ENCODE measurements at places on chromosomes 11 and 22. TPM values are rescaled to one million over a fixed set of nuclear protein-coding genes. Genes with fewer than 3 reads are reported as not detected.

The C1QTNF5 gene
- 17.2 TPM for total RNA-seq

The PTPRCAP gene
- total RNA-seq: 11.0 TPM

The MRGPRX1 gene
- total RNA-seq: not detected

The MPPED2 gene
- total RNA-seq: 6.1 TPM

The GPR83 gene
- not detected for total RNA-seq

The CHRM1 gene
- total RNA-seq: 0.31 TPM

The ANGPTL5 gene
- 0.77 TPM for total RNA-seq

- H3K4me1 ChIP-seq: peaks cover 7% of the 10 kb centered on the region
These were observed 2.1 kb downstream of the CORO1B start for GRCh38 chr11:67441098-67441563.

GRCh38 chr11:47496808-47497207 lies 47.9 kb upstream of the RAPSN start:
- no peak overlapping the region for H3K27ac ChIP-seq
- H3K27me3 ChIP-seq: no peaks in the 10 kb centered on the region
- H3K36me3 ChIP-seq: peaks cover 27% of the 10 kb centered on the region
- no peak for DNase-seq
- H3K4me1 ChIP-seq: peaks cover 4% of the 10 kb centered on the region
- H3K4me3 ChIP-seq: no peak overlapping the region

DNA sequence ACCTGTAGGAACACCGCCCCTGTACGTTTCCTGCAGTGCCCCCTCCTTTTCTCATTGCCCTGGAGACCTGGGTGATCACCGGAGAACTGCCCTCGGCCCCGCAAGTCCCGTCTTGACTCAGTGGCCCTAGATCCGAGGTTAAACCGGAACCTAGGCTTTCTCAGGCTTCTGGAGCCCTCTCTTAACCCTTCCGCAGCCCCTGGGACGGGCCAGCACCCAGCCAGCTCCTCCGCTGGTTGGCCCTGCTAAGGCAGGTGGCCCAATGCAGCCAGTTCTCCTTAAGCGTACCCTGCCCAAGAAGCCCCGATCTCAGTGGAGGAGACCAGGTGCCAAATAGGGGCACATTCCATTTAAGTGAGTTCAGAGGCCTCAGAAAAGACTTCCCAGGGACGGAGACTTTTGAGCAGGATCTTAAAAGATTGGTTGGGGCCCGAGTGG lies 776 bp downstream of the NLRX1 start:
- peaks cover 4% of the 10 kb centered on the region for H3K4me1 ChIP-seq
- peak overlapping the region; percentile 94 for H3K27ac ChIP-seq

DNA sequence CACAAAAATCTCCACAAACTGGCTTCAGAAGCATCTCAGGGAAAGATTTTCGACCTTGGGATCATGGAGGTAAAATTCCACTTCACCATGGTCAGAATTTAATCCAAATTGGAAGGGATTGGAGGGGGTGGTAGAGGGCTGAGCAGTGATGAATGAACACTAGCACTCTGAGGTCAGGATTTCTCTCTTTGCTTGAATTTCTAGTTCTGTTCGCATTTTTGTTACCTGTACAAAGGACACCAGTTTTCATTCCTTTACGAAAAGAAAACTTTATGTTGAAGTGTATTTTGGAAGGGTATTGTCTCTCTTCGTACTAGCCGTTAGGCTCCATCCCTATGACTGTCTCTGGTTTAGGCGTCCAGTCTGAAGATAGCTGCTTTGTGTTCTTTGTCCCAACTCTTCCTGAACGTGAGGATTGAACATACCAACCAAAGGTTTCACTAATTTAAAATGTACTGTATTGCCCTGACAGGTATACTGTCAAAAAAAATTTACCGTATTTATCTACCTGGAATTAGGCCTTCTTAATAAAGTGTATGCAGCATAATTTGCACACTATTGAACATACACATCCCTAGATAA lies 772 bp downstream of the GRAP2 start:
- no peaks in the 10 kb centered on the region for H3K27me3 ChIP-seq
- H3K4me3 ChIP-seq: no peak overlapping the region
- no peaks in the 10 kb centered on the region for H3K36me3 ChIP-seq

DNA sequence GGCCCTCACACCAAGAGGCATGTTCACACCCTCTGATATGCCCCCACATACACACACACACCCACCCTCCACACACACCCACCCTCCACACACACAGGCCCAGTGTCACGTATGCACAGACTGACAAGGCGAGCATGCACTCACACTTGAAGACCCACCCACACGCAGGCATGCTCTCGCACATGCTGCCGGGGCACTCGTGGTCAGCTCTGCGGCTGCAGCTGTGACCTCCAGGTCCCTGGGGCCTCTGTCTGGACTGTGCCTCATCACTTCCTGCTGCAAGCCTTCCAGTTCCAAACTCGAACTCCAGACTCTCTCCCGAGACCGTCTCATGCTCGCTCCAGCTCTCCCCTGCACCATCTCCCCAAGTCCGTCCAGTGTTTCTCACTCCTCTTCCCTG lies 9.5 kb downstream of the DCHS1 start:
- peak overlapping the region; percentile 6 for H3K4me3 ChIP-seq
- peaks cover 46% of the 10 kb centered on the region for H3K4me1 ChIP-seq
- no peaks in the 10 kb centered on the region for H3K27me3 ChIP-seq
- H3K36me3 ChIP-seq: no peaks in the 10 kb centered on the region
- peak overlapping the region; percentile 90 for H3K27ac ChIP-seq

- DNase-seq: no peak
- H3K27me3 ChIP-seq: no peaks in the 10 kb centered on the region
- H3K4me1 ChIP-seq: no peaks in the 10 kb centered on the region
- H3K27ac ChIP-seq: no peak overlapping the region
- H3K4me3 ChIP-seq: no peak overlapping the region
- H3K36me3 ChIP-seq: peaks cover 30% of the 10 kb centered on the region
These were observed 26.1 kb downstream of the INTS4 start for GRCh38 chr11:77968337-77968736.

DNA sequence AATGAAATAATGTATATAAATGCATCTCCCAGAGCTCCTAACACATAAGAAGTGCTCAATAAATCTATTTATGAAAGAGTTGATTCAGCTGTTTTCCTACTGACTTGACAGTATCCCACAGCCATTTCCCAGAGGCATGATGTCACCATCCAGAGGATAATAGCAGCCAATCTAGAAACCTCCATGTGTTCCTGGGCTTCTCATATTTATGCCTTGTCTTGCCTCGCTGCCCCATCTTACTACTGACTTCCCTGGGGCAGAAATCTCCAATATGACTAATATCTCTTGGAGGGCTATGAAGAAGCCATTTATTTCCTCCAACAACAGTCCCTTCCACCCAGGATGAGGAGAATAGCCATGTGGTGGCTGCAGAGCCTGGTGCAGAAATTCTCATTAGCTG lies 115.4 kb upstream of the NAV2 start:
- DNase-seq: no peak
- H3K4me3 ChIP-seq: no peak overlapping the region
- no peaks in the 10 kb centered on the region for H3K27me3 ChIP-seq
- no peaks in the 10 kb centered on the region for H3K36me3 ChIP-seq
- peaks cover 16% of the 10 kb centered on the region for H3K4me1 ChIP-seq
- H3K27ac ChIP-seq: no peak overlapping the region

- peaks cover 12% of the 10 kb centered on the region for H3K36me3 ChIP-seq
- H3K4me1 ChIP-seq: no peaks in the 10 kb centered on the region
- no peaks in the 10 kb centered on the region for H3K27me3 ChIP-seq
- H3K27ac ChIP-seq: no peak overlapping the region
- no peak for DNase-seq
These were observed 43.7 kb downstream of the CD82 start for GRCh38 chr11:44608991-44609782.

DNA sequence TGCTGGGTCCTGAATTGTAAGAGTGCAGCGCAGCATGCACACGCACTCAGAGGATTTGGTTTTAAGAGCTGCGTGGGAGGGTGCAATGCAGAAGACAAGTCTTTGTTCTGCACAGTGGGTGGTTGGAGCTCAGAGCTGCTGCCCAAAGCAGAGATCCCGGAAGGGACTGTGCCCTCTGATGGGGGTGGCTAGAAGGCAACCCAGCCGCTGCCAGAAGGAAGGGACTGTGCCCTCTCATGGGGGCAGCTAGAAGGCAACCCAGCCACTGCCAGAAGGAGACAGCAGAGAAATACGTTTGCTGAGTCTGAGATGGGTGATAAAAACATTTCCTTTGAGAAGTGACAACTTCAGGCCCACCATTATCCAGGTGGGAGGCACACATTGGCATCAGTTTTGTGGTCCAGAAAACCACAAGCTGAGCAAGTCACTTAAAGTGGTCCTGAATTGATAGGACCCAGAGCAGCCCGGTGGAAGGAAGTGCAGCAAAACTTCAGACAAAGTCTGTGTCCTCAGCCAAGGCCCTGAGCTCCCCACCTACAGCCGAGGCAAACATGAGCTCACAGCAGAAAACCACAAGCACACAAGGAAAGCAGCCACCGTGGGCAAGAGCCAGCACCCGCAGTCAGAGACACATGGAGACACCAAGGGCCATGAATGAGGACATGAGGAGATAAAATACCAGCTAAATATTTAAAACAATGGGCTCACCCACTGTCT lies 4.3 kb downstream of the KRTAP5-6 start:
- no peaks in the 10 kb centered on the region for H3K4me1 ChIP-seq
- H3K4me3 ChIP-seq: no peak overlapping the region
- H3K36me3 ChIP-seq: no peaks in the 10 kb centered on the region
- no peak for DNase-seq
- no peak overlapping the region for H3K27ac ChIP-seq

- DNase-seq: no peak
- no peak overlapping the region for H3K27ac ChIP-seq
- H3K4me1 ChIP-seq: no peaks in the 10 kb centered on the region
These were observed 350.1 kb downstream of the CASP12 start for GRCh38 chr11:104547996-104548661.

GRCh38 chr22:50717709-50718351 lies 20.2 kb upstream of the ACR start:
- H3K4me1 ChIP-seq: peaks cover 10% of the 10 kb centered on the region
- H3K27me3 ChIP-seq: peaks cover 12% of the 10 kb centered on the region
- no peak overlapping the region for H3K4me3 ChIP-seq
- no peak for DNase-seq
- H3K36me3 ChIP-seq: peaks cover 38% of the 10 kb centered on the region

DNA sequence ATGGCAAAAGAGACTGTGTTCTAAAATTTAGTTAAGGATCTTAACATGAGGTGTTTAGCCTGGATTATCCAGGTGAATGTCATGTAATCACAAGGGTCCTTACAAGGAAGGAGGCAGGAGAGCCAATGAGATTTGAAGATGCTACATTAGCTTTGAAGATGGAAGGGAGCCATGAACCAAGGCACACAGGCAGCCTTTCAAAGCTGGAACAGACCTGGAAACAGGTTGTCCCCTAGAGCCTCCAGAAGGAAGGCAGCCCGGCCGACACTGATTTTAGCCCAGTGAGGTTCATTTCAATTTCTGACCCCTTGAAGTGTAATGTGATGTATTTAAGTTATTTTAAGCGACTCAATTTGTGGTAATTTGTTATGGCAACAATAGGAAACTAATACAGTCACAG lies 195.3 kb upstream of the MTMR2 start:
- no peaks in the 10 kb centered on the region for H3K27me3 ChIP-seq
- H3K36me3 ChIP-seq: no peaks in the 10 kb centered on the region
- DNase-seq: no peak
- no peak overlapping the region for H3K4me3 ChIP-seq
- H3K27ac ChIP-seq: no peak overlapping the region

- H3K27me3 ChIP-seq: no peaks in the 10 kb centered on the region
- no peaks in the 10 kb centered on the region for H3K36me3 ChIP-seq
- no peak overlapping the region for H3K4me3 ChIP-seq
- peaks cover 7% of the 10 kb centered on the region for H3K4me1 ChIP-seq
- DNase-seq: no peak
These were observed 71.2 kb downstream of the USP35 start for GRCh38 chr11:78259777-78260487.

DNA sequence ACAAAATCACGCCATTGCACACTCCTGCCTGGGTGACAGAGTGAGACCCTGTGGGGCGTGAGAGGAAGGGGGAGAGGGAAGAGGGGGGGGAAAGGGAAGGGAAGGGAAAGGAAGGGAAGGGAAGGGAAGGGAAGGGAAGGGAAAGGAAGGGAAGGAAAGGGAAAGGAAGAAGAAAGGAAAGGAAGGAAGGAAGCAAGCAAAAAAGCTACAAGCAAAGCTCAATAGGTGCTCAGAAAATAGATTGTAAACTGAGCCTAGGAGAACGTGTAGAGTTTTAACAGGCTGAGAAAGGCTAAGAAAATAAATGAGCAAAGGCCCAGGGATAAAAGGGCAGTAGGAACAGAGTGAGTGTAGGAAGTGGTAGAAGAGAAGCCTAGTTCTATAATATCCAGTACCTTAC lies 30.8 kb upstream of the GDPD4 start:
- no peak overlapping the region for H3K27ac ChIP-seq
- no peaks in the 10 kb centered on the region for H3K36me3 ChIP-seq
- no peak overlapping the region for H3K4me3 ChIP-seq
- DNase-seq: no peak
- no peaks in the 10 kb centered on the region for H3K4me1 ChIP-seq
- no peaks in the 10 kb centered on the region for H3K27me3 ChIP-seq

DNA sequence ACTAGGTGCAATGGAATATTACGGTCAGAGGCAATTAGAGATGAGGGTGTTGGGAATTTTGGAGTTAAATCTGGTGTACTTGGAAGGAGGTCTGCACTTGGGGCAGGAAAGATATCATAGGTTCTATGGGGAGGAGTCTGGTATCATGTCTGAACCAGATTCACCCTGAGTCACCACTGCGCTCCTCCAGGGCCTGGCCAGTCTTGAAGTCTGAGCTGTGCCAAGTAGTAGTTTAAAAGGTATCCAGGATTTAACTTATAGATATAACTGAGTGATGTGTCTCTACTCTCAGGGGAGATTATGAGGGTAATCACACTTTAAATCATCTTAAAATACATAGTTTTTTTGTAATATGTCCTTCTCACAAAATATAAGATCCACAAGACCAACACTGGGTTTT lies 6.6 kb downstream of the CNGA4 start:
- H3K36me3 ChIP-seq: no peaks in the 10 kb centered on the region
- no peak for DNase-seq
- no peak overlapping the region for H3K27ac ChIP-seq
- no peaks in the 10 kb centered on the region for H3K4me1 ChIP-seq

DNA sequence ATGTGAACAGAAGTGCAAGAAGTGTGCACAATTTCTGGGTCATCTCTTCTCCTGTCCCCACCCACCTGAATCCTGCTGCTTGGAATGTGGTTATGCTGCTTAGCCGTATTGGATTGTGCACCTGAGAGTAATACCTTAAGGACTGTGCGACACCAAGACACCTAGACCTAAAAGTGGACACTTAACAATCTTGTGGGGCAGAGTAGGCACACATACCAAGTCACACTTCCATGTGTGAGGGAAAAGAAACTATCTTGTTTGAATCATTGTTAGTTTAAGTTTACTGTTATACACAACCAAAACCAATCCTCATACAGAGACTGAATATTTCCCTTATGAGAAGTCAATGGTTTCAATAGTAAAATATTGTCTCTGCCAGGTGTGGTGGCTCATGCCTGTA lies 93.7 kb downstream of the CCDC83 start:
- no peaks in the 10 kb centered on the region for H3K36me3 ChIP-seq
- no peaks in the 10 kb centered on the region for H3K27me3 ChIP-seq
- H3K27ac ChIP-seq: peak overlapping the region; percentile 86
- DNase-seq: no peak
- no peak overlapping the region for H3K4me3 ChIP-seq

GRCh38 chr22:17830043-17830961 lies 56.0 kb upstream of the BID start:
- no peak overlapping the region for H3K27ac ChIP-seq
- peaks cover 63% of the 10 kb centered on the region for H3K4me1 ChIP-seq
- H3K36me3 ChIP-seq: peaks cover 12% of the 10 kb centered on the region
- no peak overlapping the region for H3K4me3 ChIP-seq

- no peaks in the 10 kb centered on the region for H3K27me3 ChIP-seq
- no peak overlapping the region for H3K27ac ChIP-seq
- H3K4me3 ChIP-seq: no peak overlapping the region
These were observed 438.0 kb downstream of the TBC1D22A start for GRCh38 chr22:47200273-47201051.

- no peak for DNase-seq
- no peaks in the 10 kb centered on the region for H3K27me3 ChIP-seq
- no peaks in the 10 kb centered on the region for H3K36me3 ChIP-seq
- peaks cover 19% of the 10 kb centered on the region for H3K4me1 ChIP-seq
These were observed 123.7 kb upstream of the CCDC90B start for GRCh38 chr11:83409891-83410290.

All from heart left ventricle (tissue), 16 donors.